Naive thymus-derived CD8-positive, alpha-beta T cell (primary cell): ENCODE measurements at places on chromosomes 13 and 19.

- peak overlapping the region; percentile 33 for H3K27ac ChIP-seq
- peaks cover 29% of the 10 kb centered on the region for H3K4me1 ChIP-seq
- H3K36me3 ChIP-seq: peaks cover 34% of the 10 kb centered on the region
- no peak overlapping the region for H3K4me3 ChIP-seq
- no peaks in the 10 kb centered on the region for H3K27me3 ChIP-seq
- no peak for DNase-seq
Observed at GRCh38 chr13:99758460-99759162, 213.0 kb downstream of the ZIC5 start.

- peaks cover 22% of the 10 kb centered on the region for H3K4me1 ChIP-seq
- no peak overlapping the region for H3K4me3 ChIP-seq
- H3K27ac ChIP-seq: no peak overlapping the region
- H3K27me3 ChIP-seq: no peaks in the 10 kb centered on the region
- DNase-seq: no peak
Observed at GRCh38 chr13:112783978-112784371, 94.1 kb downstream of the ATP11A start.

GRCh38 chr13:98787173-98787572 lies 34.7 kb upstream of the SLC15A1 start:
- no peak for DNase-seq
- no peak overlapping the region for H3K4me3 ChIP-seq
- no peaks in the 10 kb centered on the region for H3K4me1 ChIP-seq
- H3K27me3 ChIP-seq: peaks cover 17% of the 10 kb centered on the region
- H3K36me3 ChIP-seq: peaks cover 8% of the 10 kb centered on the region
- peak overlapping the region; percentile 3 for H3K27ac ChIP-seq

DNA sequence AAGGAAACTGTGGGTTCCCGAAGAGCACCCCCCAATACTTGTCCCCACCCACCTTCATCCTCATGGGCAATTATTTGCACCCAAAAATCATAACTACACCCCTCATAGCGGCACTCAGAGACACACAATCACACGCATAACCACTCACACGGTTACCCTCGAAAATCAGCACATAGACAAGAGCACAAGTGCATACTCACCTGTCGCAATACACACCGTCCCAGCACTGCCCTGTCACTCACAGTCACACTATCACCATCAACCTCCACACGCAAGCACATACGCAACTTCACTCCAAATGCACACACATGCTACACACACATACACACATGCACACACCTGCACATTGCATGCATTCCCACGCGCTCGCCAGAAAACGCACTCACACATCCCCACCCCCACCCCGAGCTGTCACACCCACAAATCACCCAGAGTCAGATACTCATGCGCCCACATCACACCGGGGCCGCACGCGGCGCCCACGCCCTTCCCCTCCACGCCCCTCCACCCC lies 535 bp downstream of the COL5A3 start:
- peak overlapping the region; percentile 61 for H3K4me3 ChIP-seq
- no peak for DNase-seq
- H3K36me3 ChIP-seq: peaks cover 15% of the 10 kb centered on the region
- peaks cover 15% of the 10 kb centered on the region for H3K4me1 ChIP-seq
- H3K27ac ChIP-seq: no peak overlapping the region
